ENCODE measurements at places on chromosomes 12 and 14.

DNA sequence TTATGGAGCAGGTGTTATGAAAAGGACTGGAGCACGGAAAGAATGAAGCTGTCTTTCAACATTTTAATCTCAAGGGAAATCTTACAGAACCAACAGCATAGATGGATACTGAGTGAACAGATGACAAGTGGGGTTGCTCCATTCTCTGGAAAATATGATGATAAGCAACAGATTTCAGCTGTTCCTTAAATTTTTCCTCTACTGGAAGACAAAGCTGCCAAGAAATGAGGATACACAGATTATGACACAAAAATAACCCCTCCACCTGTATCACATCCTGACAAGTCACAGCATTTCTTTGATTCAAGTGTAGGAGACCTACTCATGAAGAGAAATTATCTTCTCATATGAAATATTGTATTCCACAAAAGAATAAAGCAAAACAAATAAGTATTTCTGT lies 13.0 kb upstream of the TMTC2 start:
- no peak for DNase-seq

GRCh38 chr14:68966872-68967301 lies 12.2 kb downstream of the ACTN1 start:
- no peak for DNase-seq

- DNase-seq = no peak
These were observed 98.1 kb upstream of the TMPO start for GRCh38 chr12:98417266-98417665.

- DNase-seq = no peak
These were observed 70.2 kb downstream of the HECTD1 start for GRCh38 chr14:31137214-31137889.

- DNase-seq = peak; percentile 15
These were observed 151.0 kb upstream of the ARHGAP5 start for GRCh38 chr14:31926123-31926522.

DNA sequence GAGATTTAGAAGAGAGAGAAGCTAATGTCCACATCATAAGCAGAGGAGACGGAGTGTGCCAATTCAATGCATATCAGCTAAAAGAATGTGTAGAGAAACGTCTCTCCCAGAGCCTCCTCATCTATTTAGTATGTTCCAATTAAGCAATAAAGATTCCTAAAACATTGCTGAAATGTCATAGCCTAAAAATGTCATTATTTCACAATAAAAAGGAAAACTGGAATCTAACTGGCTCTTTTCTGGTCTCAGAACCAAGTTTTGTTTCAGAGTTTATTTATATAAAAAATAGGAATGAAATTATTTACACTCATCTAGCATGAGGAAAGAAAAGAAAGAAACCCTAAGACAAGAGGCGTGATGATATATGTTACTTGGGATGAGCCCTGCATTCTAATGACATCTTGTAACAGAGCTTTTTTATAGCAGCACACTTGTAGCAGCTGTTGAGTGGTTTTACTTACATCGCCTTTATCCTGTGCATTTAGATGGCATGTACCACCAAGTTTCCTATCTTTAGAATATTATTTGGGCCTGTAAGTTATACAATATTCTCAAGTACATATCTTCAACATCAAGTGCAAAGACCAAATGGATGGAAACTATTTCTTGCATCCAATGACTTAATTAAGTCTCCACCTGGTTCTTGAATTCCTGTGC lies 266.3 kb upstream of the PRKD1 start:
- DNase-seq = no peak

GRCh38 chr12:121217063-121217462 lies 7.1 kb downstream of the P2RX4 start:
- no peak for DNase-seq
